H1 (cell line): ENCODE measurements at places on chromosomes 7 and 10. TPM values are rescaled to one million over a fixed set of nuclear protein-coding genes. Genes with fewer than 3 reads are reported as not detected.

- DNase-seq, result no peak
Observed at GRCh38 chr10:44039599-44039998, 345.3 kb downstream of the CXCL12 start.

DNA sequence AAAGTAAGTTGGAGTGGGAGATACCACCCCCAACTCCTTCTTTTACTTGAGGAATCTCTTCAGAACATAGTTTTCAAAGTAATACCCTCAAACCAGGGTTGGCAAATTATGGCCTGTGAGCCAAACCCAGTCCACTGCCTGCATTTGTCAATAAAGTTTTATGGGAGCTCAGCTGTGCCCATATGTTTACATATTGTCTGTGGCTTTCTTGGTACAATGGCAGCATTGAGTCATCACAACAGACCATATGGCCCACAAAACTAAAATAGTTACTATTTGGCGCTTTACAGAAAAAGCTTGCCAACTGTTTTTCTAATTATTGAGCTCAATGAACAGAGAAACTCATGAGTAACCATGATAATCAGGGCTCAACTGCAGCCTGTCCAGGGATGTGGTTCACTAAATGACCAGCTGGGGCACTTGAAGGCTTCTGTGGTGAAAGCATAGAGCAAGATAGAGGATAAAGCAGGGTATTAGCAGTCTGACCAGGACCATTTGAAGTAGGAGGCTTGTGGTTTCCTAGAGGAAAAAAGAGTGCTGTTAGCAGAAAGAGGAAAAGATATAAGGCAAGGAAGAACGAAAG, 196.0 kb upstream of the GRB10 start:
- no peak for DNase-seq

DNA sequence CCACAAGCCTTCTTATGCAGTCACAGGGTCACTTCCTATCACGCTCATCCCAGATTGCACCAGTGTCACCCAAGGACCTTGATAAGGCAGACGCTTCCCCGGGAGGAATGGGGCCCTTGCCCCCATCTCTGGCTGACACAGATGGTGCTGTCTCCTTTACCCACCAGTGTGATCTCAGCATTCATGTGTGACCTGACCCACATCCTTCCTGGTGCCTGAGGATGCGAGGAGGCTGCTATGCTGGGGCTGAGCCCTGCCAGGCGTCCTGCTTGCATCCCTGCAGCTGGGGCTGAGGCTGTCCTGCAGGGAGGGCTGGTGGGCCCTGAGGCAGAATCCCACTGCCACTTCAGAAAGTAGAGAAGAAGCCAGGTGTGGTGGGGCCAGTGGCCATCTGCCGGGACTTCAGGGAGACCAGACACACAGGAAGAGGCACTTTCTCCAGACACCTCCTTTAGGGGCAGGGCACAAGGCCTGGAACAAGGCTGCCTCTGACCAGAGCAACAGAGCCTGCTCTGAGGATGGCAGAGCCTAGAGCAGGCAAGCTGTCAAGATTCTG, 35.3 kb downstream of the RASGEF1A start:
- DNase-seq, result no peak

GRCh38 chr7:112359086-112359485, 91.2 kb upstream of the IFRD1 start:
- no peak for DNase-seq

GRCh38 chr10:36380538-36380937, 738.4 kb upstream of the FZD8 start:
- DNase-seq, result no peak

DNA sequence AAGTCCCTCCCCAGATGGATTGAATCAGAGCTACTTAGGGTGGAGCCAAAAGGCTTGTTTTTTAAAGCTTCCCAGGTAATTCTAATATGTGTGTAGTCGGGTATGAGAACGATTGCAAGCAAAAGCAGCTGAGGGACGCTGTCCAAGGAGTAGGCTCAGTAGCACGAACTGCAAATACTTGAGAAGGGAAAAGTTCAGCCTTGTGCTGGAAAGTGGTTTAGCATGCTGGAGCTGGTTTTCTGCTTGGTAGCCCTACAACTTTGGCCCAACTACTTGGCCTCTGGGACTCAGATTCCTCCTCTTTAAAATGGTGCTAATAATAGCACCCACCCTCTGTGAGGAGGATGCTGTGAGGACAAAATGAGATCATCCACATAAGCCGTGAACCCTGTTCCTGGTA, 76.2 kb downstream of the AHR start:
- DNase-seq, result no peak

GRCh38 chr7:67593794-67594193, 597.2 kb downstream of the TYW1 start:
- DNase-seq, result no peak

DNA sequence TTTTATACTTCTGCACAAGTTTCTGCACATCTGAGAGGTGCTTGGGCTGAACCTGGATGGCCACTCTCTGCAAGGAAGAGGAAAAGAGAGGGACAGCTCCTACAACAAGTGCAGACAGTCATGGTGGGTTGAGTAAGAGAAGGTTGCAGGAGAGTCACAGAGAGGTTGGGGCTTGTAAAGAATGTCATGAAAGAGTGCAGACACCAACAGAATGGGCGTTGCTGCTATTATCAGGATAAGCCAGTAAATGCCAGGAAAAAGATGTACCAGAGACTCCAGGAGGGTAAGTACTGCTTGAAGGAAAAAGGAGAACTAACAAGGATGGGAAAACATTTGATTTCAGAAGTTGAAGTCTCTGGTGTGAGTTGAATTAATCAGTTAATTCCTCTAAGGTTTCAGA, 77.8 kb upstream of the NRP1 start:
- DNase-seq, result no peak

DNA sequence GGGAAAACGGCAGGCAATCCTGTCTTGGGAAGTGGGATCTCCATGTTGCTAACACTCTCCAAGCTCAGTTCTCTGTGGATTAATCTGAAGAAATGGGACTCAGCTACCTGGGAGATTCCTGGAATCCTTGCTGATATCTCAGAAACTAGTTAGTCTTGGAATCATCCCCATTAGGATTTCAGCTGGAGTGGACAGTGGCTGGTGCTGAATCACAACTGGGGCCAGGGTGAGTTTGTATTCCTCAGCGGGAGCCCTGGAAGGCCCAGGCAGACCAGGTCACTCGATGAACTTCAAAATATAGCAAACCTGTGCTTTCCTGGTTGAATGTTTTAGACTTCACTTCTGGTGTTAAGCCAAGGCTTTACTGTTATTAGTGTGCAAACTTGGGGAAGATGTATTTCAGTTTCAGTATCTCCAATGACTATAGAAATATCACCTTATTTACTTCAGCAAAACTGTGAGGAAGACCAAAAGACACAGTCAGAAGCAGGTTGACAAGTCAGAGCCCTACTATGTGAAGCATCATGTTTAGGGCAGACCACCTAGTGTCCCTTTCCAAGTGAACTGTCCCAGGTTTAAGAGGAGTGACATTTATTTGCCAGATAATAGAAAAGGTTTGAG, 126.1 kb downstream of the AOAH start:
- DNase-seq, result no peak

DNA sequence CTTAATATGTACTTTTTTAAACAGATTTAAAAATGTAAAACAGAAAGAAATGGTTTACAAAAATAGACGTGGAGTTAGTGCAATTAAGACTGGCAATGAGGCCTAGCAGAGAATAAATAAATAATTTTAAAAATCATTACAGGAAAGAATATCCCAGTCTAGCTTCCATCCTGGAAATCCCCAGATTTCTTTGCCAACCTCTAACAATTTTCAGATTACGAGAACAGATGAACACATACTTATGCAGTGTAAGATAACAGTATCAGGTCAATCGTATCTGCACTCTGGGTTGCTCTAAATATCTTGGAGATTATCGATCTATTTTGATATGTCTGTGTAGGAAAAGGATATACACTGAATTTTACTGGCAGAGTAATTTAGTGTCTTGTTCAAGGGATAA, 210.5 kb downstream of the SEMA3A start:
- no peak for DNase-seq

- peak; percentile 75 for DNase-seq
Observed at GRCh38 chr10:99232360-99232999, 3.2 kb downstream of the HPSE2 start.

DNA sequence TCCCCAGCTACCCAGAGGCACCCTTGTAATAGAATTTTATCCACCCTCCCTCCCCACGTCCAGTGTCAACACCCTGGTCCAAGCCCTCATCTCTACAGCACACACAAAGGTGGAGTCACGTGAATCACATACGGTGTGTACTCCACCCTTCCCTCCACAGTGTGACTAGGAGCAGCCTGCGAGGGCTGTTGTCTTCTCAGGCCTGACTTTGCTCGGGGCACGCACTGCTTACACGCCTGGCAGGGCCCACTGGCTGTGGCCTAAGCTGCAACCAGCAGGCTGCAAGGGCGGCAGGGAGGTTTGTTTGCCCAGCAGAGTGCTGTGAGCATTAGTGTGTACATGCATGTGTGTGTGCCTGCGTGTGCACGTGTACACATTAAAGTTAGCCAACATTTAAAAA, 93.7 kb downstream of the COBL start:
- DNase-seq, result peak; percentile 47

GRCh38 chr7:27243340-27244163, 950 bp downstream of the EVX1 start:
- peak; percentile 73 for DNase-seq

DNA sequence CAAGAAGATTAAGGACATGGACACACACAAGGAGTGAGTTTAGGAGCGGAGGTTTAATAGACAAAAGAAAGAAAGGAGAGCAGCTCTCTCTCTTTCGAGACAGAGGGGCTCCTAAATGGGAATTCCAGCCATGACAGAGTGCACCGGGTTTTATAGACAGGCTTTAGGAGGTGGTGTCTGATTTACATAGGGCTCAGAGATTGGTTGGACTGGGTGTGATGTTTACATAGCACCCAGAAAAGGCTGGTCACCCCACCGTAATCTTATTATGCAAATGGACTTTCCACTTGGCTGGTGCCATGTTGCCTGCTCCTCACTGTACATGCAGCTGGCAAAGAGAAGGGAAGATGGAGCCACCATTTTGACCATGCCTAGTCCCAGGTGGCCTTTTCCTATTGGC, 28.4 kb upstream of the MRC1 start:
- no peak for DNase-seq

DNA sequence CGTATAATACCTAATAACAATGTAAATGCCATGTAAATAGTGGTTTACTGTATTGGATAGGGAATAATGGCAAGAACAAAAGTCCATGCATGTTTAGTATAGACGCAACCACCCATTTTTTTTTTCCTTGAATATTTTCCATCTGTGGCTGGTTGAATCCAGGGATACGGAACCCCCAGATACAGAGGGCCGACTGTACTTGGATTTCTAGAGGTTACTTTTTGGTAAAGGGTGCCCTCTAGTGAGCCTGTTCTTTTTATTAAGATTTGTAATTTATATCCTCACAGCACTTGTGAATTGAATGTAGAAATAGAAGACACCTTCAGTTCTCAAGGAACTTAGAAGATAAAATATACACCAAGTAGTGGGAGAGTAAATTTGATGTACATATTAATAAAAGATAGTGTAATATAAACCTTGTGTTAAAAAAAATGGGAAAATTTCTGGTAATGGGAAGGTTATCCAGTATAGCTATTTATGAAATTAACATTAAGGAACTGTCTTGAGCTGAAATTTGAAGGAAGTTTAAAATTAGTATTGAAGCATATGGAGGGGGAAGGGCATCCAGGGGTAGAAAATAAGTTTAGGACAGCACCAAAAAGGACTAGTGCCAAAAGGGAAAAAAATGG, 32.0 kb downstream of the EXOC6 start:
- no peak for DNase-seq

GRCh38 chr10:113791691-113792090, 40.2 kb downstream of the PLEKHS1 start:
- DNase-seq, result no peak

- no peak for DNase-seq
Observed at GRCh38 chr10:88936656-88937055, 15.9 kb downstream of the ACTA2 start.

DNA sequence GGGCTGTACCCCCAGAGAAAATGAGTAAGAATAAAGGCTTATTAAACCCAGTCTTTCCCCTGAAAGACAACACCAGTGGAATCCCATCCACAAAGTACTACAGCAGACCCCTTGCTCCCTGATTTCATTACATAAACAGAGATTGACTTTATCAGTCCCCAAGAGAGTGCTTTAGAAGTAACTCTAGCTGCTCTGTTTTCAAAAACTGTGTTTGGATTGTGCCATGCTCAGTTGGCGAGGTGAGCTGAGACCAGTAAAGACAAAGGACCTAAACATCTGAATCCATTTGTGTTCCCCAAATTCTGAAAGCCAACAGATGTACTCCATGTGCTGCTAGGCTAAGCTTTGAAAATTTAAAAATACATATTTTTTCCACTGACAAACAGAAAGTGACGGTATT, 127.0 kb downstream of the ATE1 start:
- no peak for DNase-seq

- DNase-seq, result no peak
Observed at GRCh38 chr10:22683140-22683389, 31.3 kb downstream of the PIP4K2A start.

DNA sequence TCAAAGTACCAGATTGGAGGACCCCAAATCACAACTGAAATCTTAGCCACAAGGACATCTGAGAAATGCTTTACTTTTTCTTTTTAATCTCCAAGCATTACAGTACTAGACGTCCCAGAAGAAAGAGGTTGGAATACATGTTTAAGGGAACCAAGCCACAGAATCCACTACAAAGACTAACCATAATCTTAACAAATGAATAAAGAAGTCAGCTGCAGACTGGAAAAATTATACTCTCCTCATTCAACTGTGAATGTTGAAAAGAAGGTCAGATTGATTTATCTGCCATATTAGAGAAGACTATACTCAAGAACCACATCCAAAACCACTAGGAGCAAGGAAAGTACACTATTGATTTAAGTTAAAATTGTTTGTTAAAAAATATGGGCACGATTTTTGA, 102.1 kb upstream of the ABCB5 start:
- DNase-seq, result no peak

- no peak for DNase-seq
Observed at GRCh38 chr10:1454428-1454827, 282.9 kb downstream of the ADARB2 start.

GRCh38 chr10:75234683-75235374, 928 bp downstream of the COMTD1 start:
- peak; percentile 82 for DNase-seq

GRCh38 chr7:134427896-134428295, 31.0 kb downstream of the AKR1B1 start:
- DNase-seq, result no peak

- DNase-seq, result no peak
Observed at GRCh38 chr7:75638594-75639070, 100.1 kb downstream of the HIP1 start.

DNA sequence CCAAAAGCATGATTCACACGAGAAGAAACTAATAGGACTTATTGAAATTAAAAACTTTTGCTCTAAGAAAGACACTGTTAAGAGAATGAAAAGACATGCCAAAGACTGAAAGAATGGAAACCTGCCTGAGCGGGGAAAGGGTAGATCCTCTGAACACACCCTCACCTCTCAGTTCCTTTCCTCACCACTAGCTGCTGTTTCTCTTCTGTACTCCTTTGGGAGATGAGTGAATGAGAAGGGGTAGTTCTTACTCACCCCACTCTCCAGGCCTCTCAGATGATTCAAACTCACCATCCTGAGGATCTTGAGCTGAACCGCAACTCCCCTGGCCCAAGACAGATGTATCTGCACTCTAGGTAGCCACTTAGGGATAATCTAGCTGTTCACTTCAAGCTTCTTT, 41.9 kb downstream of the IQUB start:
- no peak for DNase-seq

MYH16 gene
- total RNA-seq, result not detected in 2 replicates

MMD2 gene
- total RNA-seq, result not detected in 2 replicates

FFAR4 gene
- total RNA-seq, result not detected in 2 replicates

KCNH2 gene
- 7.7 and 8.0 TPM in 2 replicates for total RNA-seq

MMP21 gene
- total RNA-seq, result not detected in 2 replicates

CFTR gene
- 1.2 and 1.7 TPM in 2 replicates for total RNA-seq

SPDYE6 gene
- total RNA-seq, result not detected in 2 replicates

GFRA1 gene
- total RNA-seq, result 2.0 TPM in 2 replicates

DKK1 gene
- 0.21 and 0.61 TPM in 2 replicates for total RNA-seq

TMEM72 gene
- total RNA-seq, result not detected in 2 replicates

ZNF365 gene
- 0.42 and 0.43 TPM in 2 replicates for total RNA-seq
